ENCODE measurements at places on chromosomes 1 and 21. TPM values are rescaled to one million over a fixed set of nuclear protein-coding genes. Genes with fewer than 3 reads are reported as not detected.
A peak's percentile ranks its signal among the peaks of the same experiment; 100 is the strongest.

Gene CCDC24
- polyA plus RNA-seq: 5.8 TPM

Gene SLC27A3
- polyA plus RNA-seq: 166 TPM

Gene MFAP2
- polyA plus RNA-seq: 53.6 TPM

Gene ATPAF1
- polyA plus RNA-seq: 39.4 TPM

GRCh38 chr21:38758501-38759214 lies 47.1 kb upstream of the ETS2 start:
- no peak for DNase-seq

- DNase-seq: no peak
Observed at GRCh38 chr21:21751286-21751685, 753.1 kb downstream of the NCAM2 start.

DNA sequence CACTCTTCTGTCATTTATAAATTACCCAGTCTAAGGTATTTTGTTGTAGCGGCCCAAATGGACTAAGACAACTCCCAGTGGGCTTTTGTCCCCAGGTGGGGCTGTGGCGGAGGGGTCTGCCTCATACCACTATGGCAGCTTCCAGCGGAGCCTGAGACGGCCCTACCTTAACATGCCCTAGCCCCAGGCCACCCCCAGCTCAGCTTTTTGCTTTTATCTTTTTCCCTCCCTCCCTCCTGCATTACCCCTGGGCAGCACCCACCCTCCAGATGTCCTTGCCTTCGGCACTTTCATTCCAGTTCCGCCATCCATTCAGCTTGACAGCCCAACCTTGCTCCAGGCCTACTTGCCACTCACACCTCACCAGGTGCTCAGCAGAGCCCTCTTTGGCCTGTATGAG lies 307.3 kb downstream of the PTPRU start:
- DNase-seq: no peak

GRCh38 chr21:26409735-26410134 lies 163.4 kb downstream of the CYYR1 start:
- DNase-seq: no peak

DNA sequence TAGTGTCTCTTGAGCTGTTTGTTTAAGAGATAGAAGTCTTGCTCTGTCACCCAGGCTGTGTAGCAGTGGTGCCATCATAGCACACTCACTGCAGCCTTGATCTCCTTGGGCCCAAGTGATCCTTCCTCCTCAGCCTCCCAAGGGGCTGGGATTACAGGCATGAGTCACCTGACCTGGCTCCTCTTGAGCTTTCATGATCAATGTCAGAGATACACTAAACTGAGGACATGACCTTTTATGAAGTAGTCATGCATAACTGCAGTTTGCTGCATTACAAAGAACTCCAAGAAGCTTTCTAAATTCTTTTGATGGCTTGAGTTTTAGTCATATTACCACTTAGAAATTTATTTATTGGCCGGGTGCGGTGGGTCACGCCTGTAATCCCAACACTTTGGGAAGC lies 77.7 kb downstream of the CC2D1B start:
- no peak for DNase-seq

- DNase-seq: no peak
Observed at GRCh38 chr21:34039678-34040382, 33.5 kb upstream of the MRPS6 start.

GRCh38 chr1:228085287-228085951 lies 2.9 kb downstream of the ARF1 start:
- DNase-seq: peak; percentile 45

GRCh38 chr1:53652441-53653199 lies 86.3 kb downstream of the GLIS1 start:
- peak; percentile 17 for DNase-seq

- DNase-seq: no peak
Observed at GRCh38 chr1:9671377-9672140, 20.0 kb downstream of the PIK3CD start.

- no peak for DNase-seq
Observed at GRCh38 chr1:111225717-111226400, 1.7 kb upstream of the CHI3L2 start.

DNA sequence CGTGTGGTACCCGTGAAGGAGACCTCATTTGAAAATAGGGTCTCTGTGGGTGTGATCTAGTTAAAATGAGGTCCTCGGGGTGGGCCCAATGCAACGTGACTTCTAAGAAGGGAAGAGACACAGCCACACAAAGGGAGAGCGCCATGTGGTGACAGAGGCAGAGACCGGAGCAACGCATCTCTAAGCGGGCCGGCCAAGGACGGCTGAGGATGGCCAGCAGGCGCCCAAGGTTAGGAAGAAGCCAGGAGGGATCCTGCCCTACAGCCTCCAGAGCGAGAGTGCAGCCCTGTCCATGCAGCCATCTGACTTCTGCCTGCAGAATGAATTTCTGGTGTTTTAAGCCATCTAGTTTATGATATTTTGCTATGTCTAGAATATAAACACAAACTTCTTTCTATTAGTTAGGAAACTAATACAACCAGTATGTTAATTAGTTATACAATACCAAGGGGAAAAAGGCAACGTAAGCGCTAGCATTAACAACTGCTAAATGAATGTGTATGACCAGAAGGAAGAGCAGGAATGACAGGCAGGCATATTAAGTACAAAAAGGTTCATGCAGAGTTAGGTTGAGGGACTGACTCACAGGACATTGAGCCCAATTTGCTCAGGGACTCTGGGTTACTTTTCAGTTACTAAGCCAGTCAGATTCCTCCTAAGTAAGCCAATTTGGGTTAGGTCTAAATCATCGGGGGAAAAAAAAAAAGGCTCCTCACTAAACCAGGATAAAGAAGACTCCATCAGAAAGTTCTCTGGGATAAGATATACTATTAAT lies 4.1 kb downstream of the CEP104 start:
- no peak for DNase-seq

GRCh38 chr1:116334015-116334547 lies 39.0 kb upstream of the ATP1A1 start:
- DNase-seq: no peak

Data from aorta (tissue), 5 donors.